ENCODE measurements at places on chromosomes 13 and 19.

- no peak for DNase-seq
Observed at GRCh38 chr13:46963904-46964303, 67.1 kb upstream of the HTR2A start.

- DNase-seq, result no peak
Observed at GRCh38 chr19:9061879-9062278, 25.0 kb upstream of the OR1M1 start.

- DNase-seq, result no peak
Observed at GRCh38 chr13:30722361-30722760, 13.0 kb upstream of the ALOX5AP start.

GRCh38 chr13:33859691-33860303, 41.8 kb downstream of the RFC3 start:
- no peak for DNase-seq

GRCh38 chr19:15198951-15199660, 1.7 kb downstream of the NOTCH3 start:
- DNase-seq, result no peak
